ENCODE measurements at places on chromosomes 4 and X.
A peak's percentile ranks its signal among the peaks of the same experiment; 100 is the strongest.

DNA sequence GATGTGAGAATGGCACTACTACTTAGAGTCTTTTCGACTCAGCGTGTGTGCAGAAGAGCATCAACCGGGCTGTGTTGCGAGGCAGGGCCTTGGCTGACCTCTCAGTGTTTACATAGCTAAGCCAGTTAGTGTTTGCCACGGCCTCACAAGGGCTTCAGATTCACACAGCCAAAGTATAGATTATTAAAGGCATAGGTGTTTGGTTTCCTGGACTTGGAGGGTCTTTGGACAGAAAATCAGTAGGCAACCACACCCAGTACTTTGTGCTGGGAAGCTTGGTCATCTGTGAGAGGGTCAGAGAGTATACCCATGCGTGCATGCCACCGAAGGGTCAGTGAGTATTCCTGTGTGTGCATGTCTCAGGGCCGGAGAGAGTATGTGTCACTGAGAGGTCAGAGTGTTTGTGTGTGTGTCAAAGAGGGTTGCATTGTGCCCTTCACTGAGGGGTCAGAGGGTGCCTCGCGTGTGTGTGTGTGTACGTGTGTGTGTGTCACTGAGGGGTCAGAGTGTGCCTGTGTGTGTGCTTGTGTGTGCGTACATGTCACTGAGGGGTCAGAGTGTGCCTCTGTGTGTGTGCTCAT lies 69.7 kb upstream of the MSANTD1 start:
- no peak overlapping the region for H3K4me3 ChIP-seq
- H3K27ac ChIP-seq, result peak overlapping the region; percentile 71
- no peak for DNase-seq
- no peaks in the 10 kb centered on the region for H3K27me3 ChIP-seq
- peaks cover 48% of the 10 kb centered on the region for H3K36me3 ChIP-seq
- peaks cover 11% of the 10 kb centered on the region for H3K4me1 ChIP-seq

DNA sequence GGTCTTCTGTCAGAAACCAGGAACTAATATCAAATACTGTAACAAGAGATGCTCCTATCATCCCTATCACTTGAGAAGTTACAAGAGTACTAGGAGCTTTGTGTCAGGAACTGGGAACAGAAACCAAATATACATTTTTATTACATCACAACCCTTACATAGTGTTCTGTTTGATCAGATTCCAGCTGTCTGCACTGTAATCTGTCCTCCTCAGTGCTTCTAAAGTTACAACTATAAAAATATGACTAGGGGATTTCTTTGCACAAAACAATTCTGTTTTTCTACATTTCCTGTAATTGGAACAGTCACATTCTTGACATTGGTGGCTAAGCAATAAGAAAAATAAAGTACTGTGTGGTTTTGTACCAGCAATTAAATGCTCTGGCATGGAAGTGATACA lies 686.0 kb downstream of the PDHA2 start:
- H3K4me1 ChIP-seq, result no peaks in the 10 kb centered on the region
- no peak overlapping the region for H3K27ac ChIP-seq
- no peak for DNase-seq
- no peak overlapping the region for H3K4me3 ChIP-seq

GRCh38 chr4:152454398-152455011 lies 81.4 kb downstream of the FBXW7 start:
- peaks cover 9% of the 10 kb centered on the region for H3K36me3 ChIP-seq
- peaks cover 48% of the 10 kb centered on the region for H3K4me1 ChIP-seq
- H3K27me3 ChIP-seq, result no peaks in the 10 kb centered on the region
- no peak for DNase-seq

- no peaks in the 10 kb centered on the region for H3K4me1 ChIP-seq
- H3K27me3 ChIP-seq, result peaks cover under 1% of the 10 kb centered on the region
- no peak overlapping the region for H3K4me3 ChIP-seq
These were observed 63.7 kb downstream of the STK32B start for GRCh38 chr4:5114950-5115349.

- H3K4me3 ChIP-seq, result no peak overlapping the region
- no peaks in the 10 kb centered on the region for H3K36me3 ChIP-seq
- H3K27me3 ChIP-seq, result peaks cover 29% of the 10 kb centered on the region
- no peak overlapping the region for H3K27ac ChIP-seq
These were observed 12.8 kb upstream of the CFAP299 start for GRCh38 chr4:80322716-80323115.

DNA sequence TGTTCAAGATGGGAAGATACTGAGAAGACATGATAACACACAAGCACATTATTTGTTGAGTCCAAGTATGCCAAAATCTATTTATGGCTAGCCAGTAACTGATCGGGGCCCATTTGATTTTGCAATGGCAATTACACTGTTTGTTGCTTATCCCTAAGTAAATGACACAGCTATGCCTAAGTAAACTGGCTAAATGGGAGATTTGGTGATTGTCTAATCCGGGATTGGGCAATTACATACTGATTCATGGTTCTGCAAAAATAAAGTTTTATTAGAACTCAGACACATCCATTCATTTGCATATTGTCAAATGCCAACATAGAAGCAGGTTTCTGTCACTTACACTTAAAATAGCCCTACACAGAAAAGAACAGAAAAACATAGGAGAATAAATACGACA lies 140.2 kb upstream of the TBL1X start:
- H3K4me3 ChIP-seq, result no peak overlapping the region
- no peaks in the 10 kb centered on the region for H3K36me3 ChIP-seq
- no peak for DNase-seq
